ENCODE measurements at places on chromosomes 3 and 15.
A peak's percentile ranks its signal among the peaks of the same experiment; 100 is the strongest.

GRCh38 chr3:194140520-194141414 lies 4.8 kb downstream of the HES1 start:
- peak; percentile 54 for DNase-seq

DNA sequence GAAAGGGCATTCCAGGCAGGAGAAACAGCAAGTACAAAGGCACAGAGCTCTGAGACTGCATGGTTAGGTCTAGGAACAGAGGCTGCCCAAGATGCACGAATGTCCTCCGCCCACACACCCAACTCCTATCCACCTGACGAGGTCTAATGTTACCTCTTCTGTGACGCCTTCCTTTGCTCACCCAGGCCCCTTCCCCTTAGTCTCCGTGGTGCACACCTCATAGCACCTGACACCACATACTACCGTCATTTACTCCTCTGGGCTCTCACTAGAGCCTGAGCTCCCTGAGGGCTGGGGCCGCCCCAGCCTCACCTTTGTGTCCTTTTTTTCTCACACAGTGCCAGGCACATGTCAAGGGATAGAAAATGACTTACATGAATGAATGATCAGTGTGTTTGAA lies 31.0 kb upstream of the RASGRF1 start:
- DNase-seq = no peak

- no peak for DNase-seq
Measured at GRCh38 chr3:99240700-99241099, 339.2 kb upstream of the DCBLD2 start.

DNA sequence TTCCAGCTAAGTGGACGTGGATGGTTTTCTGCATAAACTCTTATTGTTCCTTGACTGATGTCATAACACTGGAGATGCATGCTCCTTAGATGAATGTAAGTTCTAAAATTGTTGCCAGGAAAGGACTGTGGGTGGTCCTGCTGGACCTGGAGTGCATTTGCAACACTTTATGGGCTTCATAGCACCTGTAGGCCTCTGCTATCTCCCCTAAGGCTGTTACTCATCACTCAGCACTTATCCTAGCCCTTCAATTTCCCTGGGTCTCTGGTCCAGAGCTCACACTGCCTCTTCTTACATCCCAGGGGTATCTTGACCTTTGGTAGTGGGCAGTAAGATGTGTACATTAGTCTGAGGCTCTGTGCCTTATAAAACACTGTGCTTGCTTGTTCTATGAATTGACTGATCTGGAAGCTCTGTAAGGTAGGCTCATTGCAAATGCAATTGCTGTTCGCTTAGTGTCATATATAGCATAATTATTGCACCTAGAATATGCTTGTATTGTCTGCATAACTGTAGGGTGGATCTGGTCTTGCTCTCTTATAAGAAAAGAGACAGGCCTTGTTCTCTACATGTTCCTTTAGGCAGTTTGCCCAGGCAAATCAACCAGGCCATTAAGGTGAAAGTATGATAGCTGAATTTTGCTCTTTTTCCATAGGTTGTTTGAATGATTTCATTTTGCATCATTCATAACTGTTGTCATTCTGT lies 35.8 kb downstream of the SLCO3A1 start:
- DNase-seq = no peak

- no peak for DNase-seq
Measured at GRCh38 chr3:129047553-129047839, 13.1 kb upstream of the GP9 start.

DNA sequence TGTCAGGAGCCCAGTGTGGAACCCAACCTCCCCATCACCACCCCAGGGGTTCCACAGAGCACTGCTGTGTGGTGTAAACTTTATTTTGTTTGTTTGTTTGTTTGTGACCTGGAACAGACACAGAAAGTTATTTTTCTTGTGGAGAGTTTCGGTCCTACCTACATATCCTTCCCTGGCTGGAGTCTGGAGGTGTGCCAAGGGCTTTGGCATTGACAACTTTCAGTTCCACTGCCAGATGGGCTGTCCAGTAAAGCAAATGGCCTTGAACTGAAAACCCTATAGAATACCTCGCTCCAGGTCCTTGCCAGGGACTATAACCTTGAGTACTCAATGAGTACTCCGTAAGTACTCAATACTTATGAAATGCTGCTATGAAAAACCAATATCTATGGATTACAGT lies 103.5 kb downstream of the MITF start:
- DNase-seq = no peak

DNA sequence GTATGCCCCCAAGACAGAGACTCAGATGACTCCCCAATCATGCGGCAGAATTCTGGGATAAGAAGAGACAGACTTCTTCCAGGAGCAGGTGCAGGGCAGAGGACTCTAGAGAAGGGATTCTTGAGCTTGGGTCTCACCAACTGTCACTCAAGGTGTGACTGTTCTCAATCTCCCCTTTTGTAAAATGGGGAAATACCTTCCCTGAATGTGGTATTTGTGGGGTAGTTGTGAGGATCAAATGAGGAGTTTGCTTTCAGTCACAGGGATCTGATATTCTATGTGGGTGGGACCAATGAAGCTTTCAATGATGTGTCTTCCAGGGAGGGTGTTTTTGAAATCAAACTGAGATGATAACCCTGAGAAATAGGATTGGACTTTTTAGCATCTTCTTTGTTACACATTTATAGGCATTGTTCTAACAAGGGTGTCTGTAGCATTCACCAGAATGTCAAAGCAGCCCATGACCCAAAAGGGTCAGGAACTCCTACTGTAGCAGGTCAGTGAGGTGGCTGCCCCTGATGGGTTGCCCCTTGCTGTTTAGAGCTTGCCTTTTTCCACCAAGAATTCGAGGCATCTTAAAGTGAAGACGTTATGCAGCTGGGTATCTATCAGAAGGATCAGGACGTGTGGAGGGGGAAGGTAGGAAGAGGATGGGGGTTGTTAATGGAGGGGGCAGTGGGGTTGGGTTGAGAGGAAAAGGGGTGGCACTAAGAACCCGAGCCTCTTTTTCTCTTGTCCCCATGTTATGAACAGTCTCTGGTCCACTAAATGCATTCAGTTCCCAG lies 28.8 kb downstream of the UMPS start:
- DNase-seq = no peak

DNA sequence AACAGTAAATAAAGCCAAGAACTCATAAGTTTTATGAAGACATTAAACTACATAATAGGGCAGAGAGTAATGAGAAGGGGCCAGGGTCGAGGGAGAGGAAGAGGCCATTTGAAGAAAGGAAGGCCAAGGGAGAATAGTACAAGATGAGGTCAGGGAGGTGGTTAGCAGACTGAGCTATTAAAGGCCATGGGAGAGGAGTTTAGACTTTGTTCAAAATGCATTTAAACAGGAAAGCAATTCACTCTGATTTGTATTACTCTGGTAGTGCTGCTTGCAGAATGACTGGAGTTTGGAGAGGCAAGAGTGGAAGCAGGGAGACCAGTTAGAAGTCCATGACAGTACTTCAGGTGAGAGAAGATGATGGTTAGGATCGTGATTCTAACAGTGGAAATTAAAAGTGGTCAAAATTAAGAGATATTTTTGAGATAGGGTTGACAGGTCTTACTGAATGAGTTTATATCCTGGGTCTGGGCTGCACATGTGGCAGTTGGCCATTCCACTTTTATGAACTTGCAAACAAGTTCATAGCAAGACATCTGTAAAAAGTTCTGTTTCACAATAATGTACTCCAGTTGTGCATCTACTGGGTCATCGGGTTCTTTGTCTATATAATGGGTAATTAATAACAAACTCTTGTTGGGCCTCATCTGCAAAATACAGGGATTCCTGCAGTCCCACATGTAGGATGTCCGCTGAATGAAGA lies 16.3 kb downstream of the PPP2R3A start:
- no peak for DNase-seq

- peak; percentile 43 for DNase-seq
Measured at GRCh38 chr3:50550079-50550736, 17.3 kb downstream of the C3orf18 start.

DNA sequence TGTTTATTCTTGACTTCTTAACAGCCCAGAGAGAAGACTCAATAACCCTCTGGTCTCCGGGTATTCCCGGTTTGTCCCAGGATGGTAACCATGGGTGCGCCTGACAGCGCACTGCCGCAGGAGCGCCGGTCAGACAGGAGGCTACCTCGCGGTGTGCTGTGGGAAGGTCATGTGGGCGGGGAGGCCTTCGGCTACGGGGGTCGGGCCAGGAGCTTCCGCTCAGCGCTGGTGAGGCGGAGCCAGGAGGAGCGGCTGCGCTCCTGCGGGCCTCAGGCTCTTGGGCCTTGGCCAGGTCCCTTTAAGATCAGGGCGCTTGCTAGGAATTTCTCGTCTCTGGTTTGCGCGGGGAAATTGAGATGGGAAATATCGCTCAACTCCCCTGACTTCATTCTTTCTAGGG lies 182.3 kb upstream of the NDN start:
- DNase-seq = peak; percentile 25

DNA sequence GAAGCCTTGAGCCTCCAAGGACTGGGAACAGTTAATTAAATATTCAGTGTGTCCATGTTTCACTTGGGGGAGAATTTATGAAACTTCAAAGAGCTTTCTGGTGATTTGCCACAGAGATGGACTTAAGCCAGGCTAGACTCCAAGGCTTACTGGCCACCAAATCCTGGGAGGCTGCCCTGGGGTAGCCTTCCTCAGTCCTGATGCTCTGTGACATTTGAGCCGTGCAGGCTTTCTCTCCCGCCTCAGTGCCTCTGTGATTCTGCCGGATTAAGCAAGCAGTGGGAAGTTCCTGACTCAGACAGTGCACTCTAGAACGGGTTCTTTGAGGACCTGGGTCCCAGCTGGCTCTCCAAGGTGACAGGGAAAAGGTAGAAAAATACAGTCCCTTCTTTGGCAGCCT lies 314.7 kb upstream of the ICE2 start:
- DNase-seq = no peak

GRCh38 chr3:119235151-119235550 lies 5.5 kb downstream of the B4GALT4 start:
- peak; percentile 63 for DNase-seq

GRCh38 chr3:151278230-151278629 lies at the start of gene P2RY14:
Gene P2RY14, minus strand, starts transcription at chr3:151278542. Its CDS starts 64,226 bp downstream, at chr3:151214316.
- DNase-seq = no peak

DNA sequence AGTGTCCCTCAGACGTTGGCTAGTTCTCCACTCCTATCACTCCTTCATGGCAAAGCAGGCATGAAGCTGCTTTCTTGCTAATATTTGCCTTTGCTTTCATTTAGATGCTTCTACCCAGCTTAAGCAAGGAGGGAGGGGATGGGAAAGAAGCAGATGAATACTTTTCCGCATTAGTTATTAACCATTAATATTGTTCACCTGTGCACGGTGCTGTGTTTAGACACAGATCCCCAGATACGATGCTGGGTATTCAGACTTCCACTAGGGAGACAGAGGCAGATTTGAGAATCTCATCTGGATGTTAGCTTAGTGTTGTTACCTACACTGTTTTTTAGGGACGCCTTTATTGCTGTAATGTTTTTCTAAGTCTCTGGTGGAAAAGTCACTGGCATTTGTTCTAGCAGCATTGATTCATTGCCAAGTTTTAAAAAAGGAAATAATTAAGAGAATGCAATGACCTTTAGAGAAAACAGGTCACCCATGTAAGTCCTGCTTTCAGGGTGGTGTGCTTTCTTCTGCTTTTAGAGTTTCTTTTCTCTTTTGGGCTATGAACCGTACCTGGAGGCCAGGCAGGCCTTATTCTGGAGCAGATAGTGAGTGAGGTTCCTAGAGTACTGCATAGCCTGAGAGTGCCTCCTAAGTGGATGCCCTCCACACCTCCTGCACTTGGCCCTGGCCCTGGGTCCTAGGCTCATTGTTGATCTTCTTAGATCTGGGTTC lies 55.5 kb downstream of the MYZAP start:
- no peak for DNase-seq

Data from epithelial cell of esophagus (primary cell).